Stimulated activated CD8-positive, alpha-beta memory T cell treated with anti-CD3 and anti-CD28 coated beads, Interleukin-15, amount 100 ng/mL, for 4 hours (primary cell): ENCODE measurements at places on chromosomes 1 and 21.

GRCh38 chr1:194078765-194079164 lies 892.4 kb upstream of the B3GALT2 start:
- no peak for DNase-seq

DNA sequence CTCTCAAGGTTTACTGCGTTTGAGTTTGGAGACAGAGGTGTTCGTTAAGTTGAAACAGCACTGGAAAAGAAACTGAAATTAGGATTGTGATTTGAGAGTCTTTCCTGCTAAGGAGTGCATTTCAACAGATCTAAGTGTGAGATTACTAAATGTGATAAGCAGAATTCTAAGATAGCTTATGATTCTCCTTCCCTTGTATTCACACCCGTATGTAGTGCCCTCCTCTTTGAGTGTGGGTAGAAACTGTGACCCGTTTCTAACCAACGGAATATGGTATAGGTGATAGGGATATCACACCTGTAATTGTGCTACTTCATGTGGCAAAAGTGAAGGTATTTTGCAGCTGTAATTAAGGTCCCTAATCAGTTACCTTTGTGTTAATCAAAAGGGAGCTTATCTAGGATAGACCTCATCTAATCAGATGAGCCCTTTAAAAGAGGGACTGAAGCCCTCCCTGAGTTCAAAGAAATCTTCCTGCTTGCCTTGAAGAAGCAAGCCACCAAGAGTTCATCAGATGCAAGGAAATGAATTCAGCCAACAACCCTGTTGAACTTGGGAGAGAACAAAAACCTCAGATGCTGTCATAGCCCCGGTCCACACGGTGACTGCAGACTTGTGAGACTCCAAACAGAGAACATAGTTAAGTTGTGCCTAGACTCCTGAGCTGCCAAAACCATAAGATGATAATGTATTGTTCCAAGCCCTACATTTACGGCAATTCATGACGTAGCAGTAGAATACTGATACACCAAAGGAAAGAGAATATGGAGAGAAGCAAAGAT lies 12.6 kb upstream of the IL12RB2 start:
- DNase-seq: no peak

GRCh38 chr1:41622402-41622801 lies 137.9 kb upstream of the EDN2 start:
- no peak for DNase-seq

- no peak for DNase-seq
Measured at GRCh38 chr1:71521655-71522264, 440.9 kb upstream of the ZRANB2 start.

DNA sequence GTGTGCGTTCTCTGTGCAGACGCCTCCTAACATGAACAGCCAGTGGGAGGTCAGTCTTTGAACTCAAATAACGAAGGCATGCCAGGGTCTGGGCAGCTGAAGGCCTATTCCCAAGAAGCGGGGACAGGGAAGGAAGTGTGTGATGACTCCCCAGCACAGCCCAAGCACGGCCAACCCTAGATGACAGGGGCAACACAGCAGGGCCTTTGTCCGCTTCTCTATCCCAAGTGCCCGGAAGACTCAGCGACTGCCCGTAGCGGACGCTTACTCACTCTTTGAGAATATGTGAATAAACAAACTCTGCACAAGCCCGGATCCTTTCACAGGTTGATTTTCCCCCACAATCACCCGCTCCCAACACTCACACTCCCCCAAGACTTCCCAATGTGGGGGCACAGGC lies 11.2 kb downstream of the C1orf198 start:
- no peak for DNase-seq

DNA sequence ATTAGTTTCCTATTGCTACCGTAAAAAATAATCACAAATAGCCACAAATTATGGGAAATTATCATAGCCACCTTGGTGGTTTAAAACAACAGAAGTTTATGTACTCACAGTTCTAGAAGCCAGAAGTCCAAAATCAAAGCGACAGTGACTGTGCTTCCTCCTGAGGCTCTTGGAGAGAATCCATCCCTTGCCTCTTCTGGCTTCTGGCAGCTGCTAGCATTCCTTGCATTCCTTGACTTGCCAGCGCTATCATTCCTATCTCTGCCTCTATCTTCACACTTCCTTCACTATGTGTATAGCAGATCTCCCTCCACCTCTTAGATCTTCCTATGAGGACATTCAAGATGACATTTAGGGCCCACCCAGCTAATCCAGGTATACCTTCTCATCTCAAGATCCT lies 180.1 kb upstream of the USP25 start:
- DNase-seq: no peak

GRCh38 chr1:83815330-83815729 lies 183.6 kb downstream of the TTLL7 start:
- no peak for DNase-seq

GRCh38 chr21:35039595-35040289 lies 9.4 kb downstream of the RUNX1 start:
- DNase-seq: no peak

GRCh38 chr1:89527750-89528381 lies 3.2 kb downstream of the LRRC8B start:
- DNase-seq: no peak

DNA sequence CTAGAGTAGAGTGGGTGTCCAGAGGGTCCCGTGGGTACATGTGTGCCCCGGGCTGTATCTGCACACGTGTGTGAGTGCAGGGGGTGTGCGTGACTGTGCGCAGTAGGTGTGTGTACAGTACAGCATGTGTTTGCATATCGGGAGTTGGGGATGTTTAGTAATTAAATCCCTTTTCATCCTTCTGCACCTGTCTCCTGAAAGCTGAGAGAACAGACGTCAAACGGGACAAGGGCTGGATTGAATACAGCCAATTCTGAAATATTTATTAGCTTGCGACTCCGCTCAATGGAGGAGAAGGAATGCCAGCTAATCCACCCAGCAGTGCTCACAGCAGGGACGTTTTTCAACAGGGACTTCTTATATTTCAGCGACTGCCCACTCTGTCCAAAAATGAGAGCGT lies 44.7 kb upstream of the CASZ1 start:
- DNase-seq: no peak

DNA sequence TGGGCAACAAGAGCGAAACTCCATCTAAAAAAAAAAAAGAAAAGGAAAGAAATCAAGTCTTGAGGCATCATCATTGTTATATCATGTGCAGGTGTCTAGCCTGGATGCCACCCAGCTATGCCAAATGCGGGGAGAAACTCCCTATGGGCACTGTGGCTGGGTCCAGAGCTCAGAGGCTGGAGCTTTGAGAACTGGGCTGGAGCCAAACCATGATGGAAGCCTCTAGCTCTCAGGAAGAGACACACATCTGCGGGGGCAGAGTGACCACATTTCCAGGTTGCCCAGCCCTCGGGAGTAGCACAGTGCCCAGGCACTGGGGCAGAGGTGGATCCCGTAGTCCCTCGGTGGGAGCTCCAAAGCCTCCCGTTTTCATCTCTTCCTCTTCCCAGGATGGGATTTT lies 58.9 kb downstream of the COL18A1 start:
- DNase-seq: no peak

DNA sequence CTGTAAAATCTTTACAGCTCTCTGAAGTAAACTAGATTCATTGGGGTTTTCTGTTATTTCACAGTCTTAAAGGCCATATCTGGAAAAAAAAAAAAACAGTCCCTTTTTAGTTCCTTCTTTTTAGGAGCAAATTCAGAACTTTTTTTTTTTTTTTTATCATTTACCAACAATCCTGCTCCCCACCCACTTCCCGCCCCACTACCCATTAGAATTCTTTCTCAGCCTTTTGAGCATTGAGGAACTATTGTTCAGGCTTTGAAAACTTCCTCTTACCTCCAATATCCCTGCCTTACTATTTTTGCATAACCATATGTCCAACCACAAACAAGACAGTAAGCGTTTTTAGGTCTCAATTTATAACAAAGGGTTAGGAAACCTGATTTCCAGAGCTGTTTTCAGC lies 330.1 kb downstream of the PLPP3 start:
- no peak for DNase-seq

DNA sequence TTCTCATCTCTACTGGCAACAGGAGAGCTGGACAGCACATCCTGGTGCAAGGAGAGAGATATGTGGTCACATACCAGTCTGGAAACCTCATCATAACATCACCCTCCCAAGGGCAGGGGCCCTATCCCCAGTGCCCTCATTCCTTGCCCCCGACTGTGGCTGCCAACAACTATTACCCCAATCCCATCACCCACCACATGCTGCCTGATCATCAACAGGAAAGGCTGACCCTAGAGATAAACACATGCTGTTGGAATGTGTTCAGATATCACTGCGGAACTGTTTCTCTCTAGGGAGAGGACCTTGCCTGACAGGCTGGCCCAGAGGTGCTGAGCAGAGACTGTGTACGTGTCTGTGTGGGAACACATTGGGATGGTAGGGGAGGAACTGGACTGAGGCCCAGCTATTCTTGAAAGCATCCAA lies 4.5 kb upstream of the INKA2 start:
- no peak for DNase-seq

DNA sequence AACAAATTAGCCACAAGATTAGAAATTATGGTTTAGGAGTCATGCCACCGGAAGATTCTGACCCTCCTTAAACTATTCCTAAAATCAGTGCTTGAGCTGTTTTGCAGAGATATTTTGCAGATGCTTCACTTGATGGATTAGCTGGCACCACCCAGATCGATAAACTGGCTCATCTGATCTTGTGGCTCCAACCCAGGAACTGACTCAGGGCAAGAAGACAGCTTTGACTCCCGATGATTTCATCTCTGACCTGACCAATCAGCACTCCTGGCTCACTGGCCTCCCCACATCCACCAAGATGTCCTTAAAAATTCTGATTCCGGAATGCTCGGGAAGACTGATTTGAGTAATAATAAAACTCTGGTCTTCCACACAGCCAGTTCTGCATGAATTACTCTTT lies 221.6 kb downstream of the RHOU start:
- no peak for DNase-seq

DNA sequence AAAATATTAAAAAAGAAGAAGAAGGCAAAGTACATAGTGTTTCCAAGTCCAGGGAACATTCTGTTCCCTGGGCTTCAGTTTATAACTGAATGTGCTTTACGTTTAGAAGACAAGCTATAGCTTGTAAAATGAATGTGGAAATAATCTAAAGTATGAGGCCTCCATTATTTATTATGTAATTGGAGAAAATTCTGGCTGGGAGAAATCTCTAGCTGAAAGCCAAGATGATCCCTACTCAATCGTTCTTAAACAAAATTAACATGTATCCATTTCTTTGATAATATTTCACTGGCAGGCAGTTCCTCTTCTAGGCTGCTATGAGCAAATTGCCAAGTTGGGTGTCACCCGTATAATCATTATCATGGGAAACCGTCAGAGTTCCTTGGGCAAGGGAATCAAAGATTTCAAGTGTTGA lies 52.2 kb upstream of the ETS2 start:
- DNase-seq: no peak

- DNase-seq: no peak
Measured at GRCh38 chr1:89873288-89873687, 52.5 kb downstream of the LRRC8D start.

DNA sequence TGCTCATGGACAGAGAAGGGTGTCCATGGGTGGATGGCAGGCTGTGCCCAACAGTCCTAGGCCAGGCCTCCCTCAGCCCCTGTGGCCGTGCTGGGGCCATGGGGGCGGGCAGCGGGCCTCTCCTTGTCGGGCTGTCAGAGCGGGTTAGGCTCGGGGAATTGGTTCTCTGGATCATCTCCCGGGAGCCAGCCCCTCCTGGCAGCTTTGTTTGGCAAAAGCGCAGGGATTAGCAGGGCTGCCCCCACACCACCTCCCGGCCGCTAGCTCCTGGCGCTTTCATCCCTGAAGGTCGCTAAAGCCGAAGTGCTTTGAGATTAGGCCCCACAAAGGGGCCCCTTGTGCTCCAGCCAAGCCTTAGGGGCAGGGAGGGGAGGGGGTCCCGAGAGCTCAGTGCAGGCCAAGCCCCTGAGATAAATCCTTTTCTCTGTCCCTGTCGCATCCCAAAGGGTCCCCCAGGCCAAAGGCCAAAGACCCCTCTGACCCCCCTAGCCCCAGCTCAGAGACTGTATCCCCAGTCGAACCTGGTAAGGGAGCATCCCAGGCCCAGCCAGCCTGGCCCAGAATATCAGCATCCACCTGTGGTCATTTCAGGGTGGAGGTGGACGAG lies 9.8 kb upstream of the DMBX1 start:
- DNase-seq: no peak

DNA sequence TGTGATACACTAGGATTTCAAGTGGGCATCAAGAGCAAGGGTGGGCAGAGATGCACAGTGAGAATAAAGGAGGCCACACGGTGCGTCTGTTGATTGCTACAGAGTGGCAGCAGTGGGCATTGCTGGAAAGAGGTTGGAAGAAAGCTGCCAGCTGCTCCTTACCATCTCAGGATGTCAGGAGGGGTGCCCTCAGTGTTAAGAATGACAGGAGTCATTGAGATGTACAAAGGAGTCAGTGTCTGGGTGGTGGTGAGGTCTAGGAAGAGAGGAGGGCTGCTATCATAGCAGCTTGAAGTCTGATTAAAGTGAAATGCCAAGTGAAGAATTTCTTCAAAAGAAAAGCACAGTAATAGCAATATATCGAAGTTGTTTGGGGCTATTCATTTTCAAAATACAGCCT lies 992.7 kb downstream of the TTLL7 start:
- no peak for DNase-seq

DNA sequence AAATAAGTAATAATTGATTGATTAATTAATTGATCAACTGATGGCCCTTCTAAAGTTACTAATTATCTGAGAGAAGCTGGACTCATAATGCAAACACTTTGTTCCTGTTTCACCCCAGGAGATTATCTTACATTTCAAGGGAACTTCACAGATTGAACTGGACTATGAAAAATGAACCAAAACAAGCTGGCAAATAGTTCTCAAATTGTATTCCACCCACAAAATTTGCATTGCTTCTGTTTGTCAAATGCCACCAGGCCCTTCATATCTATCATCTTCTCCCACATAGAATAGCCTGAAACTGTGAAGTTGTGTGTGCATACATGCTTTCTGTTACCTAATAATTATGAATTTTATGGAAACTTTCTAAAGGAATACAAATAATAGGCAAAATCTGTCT lies 104.0 kb downstream of the ZNF281 start:
- DNase-seq: no peak

- no peak for DNase-seq
Measured at GRCh38 chr1:177032434-177032833, 132.1 kb downstream of the ASTN1 start.

DNA sequence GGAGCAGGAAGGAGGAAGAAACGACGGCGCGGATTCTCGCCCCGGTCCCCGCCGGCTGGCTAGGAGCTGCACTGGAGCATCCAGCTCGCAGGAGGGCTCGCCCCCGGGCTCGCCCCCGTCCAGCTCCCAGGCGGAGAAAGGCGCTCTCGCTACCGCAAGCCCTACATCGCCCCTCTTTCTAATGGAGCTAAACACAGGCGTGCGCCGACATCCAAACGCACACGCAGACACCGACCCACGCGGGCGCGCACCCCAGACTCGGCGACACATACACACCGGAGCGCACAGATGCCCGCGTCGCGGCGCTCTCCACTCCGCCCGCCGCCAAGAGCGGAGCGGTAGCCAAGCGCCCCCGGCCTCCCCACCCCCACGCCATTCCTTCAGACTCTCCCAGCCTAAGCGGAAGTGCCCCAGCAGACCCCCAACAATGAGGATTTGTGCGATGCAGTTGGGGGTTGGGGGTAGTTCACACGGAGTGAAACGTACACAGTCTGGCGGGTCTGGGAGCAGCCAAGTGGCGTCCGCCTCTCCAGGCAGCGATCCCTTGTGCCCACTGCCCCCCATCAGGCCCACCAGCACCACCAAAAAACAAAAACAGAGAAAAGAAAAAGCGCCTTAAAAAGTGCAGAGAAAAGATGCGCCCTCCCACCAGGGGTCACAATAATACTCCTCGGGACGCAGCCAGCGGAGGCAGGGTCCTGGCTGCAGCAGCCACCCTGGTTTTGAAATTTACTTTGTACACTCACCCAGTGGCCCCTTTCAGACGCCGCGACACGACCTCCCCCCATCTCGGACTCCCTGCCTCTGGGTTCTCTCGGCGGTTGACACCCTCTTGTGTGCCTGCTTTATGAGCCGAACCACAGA lies 1.4 kb downstream of the DAB1 start:
- no peak for DNase-seq
